ENCODE measurements at places on chromosomes 16 and 17.

- no peak for DNase-seq
These were observed 37.2 kb downstream of the SLC38A8 start for GRCh38 chr16:84005391-84005790.

DNA sequence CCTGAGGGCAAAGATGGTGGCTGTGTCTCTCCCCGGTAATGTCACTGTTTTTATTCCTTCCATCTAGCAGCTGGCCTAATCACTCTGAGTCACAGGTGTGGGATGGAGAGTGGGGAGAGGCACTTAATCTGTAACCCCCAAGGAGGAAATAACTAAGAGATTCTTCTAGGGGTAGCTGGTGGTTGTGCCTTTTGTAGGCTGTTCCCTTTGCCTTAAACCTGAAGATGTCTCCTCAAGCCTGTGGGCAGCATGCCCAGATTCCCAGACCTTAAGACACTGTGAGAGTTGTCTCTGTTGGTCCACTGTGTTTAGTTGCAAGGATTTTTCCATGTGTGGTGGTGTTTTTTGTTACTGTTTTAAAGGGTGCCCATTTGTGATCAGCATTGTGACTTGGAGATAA, 5.5 kb upstream of the RAPGEFL1 start:
- DNase-seq = no peak

- DNase-seq = no peak
These were observed 31.1 kb downstream of the IGF2BP1 start for GRCh38 chr17:49028271-49028670.

DNA sequence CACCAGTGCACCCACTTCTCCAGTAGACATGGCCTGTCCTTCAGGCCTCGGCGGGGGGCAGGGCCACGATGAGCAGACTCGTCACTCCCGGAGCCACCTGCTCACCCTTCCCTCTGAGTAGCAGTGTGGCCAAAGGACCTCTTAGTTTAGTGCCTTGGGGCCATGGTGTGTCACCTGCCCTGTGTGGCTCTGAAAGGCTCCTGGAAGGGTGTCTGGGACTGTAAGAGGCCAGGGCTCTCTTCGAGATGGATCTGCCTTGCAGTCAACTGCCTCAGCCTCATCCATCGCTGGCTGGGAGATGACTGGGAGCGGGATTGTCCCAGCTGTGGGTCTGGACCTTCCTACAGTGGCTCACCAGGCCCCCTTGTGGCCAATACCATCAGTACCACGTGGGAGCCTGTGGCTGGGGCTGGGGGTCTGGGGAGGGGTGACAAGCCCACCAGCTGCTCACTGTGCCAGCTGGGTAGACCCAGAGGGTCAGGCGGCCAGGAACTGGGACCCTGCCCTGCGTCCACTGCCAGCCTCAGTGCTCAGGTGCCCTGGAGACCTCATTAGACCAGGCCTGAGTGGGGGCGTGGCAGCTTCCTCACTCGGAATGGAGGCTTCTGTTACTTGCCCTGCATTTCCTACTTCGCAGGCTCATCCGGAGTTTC, 133.4 kb downstream of the OR1D5 start:
- peak; percentile 35 for DNase-seq

GRCh38 chr16:68772030-68772681, 35.1 kb downstream of the CDH1 start:
- no peak for DNase-seq

GRCh38 chr17:77235370-77235941, 94.7 kb downstream of the SEC14L1 start:
- peak; percentile 45 for DNase-seq

GRCh38 chr16:15732416-15732815, 82.4 kb downstream of the NDE1 start:
- DNase-seq = no peak

DNA sequence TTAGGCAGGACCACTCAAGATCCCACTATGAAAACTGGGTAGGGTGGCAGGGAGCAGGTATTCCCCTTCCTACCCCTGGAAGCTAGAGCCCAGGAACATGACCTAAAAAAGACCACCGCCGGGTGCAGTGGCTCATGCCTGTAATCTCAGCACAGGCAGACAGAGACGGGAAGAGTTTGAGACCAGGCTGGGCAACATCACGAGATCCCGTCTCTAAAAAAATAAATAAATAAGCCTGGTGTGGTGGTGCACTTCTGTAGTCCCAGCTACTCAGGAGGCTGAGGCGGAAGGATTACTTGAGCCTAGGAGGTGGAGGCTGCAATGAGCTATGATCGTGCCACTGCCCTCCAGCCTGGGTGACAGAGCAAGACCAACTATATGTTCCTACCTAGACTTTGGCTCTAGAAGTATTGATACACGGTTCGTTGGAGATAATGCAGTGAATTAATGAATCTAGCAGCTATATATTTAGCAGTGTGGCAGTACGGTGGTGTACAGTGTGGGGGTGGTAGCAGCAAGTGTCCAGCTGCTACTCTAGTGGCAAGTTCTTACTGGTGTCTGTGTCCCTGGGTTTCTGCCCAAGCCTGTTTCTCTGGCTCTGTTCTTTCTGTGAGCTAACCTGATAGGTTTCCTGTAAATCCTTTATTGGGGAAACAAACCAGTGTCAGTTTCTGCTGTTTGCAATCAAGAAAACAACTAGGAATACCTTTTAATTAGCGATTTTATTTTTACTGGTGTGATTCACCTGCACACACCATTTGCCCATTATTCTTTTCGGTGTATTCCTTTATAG, 3.3 kb upstream of the USP31 start:
- DNase-seq = no peak

DNA sequence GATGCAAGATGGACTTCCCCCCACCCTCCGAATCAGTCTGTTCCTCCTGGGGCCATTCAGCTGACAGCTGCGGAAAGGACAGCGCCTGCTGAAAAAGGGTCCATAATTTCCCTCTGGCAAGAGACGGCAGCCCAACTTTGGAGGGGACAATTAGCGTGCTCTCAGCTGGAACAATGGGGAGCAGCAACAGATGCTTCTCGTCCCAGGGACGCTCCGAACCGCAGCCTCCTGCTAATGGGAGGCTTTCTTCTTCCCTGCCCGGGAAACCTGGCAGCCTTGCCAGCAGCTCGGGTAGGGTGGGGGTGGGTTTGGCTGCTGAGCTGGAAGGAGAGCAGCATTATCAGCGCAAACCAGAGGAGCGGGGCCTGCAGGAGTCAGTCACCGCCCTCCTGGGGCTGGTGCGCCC, 500.0 kb upstream of the SALL1 start:
- no peak for DNase-seq
